ENCODE measurements at places on chromosomes 7 and 10.

DNA sequence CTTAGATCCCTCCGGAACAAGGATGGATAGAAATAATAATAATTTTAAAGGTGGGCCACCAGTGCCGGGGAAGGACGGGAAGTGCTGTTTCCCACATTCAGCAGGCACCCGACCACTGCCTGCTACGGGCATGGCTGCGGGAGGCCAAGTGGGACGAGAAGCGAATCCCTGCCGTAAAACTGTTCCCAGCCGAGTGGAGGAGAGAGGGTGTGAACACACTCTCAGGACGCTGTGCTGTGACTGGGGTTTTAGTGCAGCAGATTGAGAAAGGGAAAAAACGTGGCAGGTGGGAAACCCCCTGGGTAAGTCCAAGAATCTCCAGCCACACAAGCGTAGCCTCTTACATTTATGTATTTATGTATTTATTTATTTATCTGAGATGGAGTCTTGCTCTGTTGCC, 158.8 kb downstream of the DNAJB6 start:
- no peak for DNase-seq

DNA sequence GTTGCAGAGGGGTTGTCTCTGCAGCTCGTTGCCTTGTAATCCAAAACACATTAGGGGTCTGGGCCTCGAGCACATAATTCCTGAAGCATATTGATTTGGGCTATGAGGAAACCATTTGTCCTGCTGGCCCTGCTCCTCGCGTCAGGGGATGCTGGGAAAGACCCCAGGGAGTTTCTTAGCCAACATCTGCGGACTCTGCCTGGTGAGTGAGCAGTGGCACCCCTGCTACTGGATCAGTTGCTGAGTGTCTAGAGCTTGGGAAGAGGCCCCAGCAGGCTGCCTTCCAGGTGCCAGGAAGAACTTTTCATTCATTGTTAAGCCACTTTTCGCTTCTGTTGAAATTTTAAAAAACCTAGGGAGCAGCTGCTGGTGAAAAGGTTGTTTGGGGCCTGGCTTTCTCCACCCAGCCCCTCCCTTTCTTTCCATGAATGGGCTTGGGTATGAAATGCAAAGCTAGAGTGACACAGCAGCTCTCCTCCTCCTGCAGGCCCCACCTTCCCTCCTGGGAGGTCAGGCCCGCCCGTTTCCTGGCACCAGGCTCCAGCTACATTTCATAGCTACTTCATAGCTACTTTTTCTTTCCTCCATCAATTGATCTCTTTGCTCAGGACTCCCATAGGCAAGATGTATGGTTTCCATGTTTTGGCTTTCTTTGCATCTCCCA, 26.8 kb downstream of the TACR2 start:
- DNase-seq: no peak

DNA sequence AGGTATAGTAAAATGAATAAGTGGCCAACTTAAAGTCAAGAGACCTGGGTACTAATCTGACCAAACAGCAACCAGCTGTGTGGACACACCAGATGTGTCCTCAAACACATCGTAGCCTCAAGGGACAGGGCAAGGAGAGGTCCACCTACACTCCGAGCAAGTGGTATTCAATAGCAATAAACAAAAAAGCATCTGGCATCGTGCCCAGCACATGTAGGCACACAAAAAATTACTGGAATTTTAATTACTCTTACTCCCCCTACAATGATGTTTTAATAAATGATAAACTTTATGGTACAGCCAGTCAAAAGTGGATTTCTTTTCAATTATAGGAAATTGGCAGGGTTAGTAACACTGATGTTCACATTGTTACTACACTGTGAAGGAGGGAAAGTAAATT, 3.5 kb upstream of the RGS10 start:
- DNase-seq: no peak

GRCh38 chr7:16348251-16348650, 73.1 kb downstream of the CRPPA start:
- DNase-seq: no peak

GRCh38 chr7:120941064-120941463, 9.5 kb upstream of the ING3 start:
- no peak for DNase-seq

DNA sequence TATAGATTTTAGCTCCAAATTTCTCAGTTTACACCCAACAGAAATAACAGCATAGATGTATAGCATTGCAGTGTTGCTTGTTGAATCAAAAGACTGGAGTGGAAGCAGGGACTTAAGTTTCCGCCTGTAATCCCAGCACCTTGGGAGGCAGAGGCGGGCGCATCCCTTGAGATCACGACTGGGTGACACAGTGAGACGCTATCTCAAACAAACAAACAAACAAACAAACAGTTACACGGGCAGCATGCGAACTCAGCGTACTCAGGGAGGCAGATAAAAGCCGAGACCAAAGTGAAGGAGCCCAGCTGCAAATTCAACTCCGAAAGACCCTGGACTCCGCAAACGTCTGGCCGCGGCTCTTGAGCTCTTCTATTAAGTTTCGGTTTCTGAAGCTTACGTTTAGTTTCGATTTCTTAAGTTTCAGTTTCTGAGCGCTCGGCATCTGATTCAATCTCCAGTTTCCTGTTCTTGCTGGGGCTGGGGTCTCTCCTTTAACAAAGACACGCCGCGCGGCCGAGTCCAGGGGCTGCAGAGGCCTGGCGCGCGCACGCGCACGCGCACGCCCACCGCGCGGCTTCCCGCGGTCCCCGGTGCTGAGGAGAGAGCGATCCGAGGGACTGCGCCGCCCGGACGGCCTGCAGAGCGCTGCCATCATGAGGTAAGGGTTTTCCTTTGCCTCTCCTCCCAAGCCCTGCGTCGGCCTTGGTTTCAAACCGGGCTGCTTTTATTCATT, at the start of gene IFIT5:
IFIT5 (plus strand) TSS at position 423 of the 733 bp plus-strand sequence; CDS start at position 654, 231 bp downstream.
- no peak for DNase-seq

DNA sequence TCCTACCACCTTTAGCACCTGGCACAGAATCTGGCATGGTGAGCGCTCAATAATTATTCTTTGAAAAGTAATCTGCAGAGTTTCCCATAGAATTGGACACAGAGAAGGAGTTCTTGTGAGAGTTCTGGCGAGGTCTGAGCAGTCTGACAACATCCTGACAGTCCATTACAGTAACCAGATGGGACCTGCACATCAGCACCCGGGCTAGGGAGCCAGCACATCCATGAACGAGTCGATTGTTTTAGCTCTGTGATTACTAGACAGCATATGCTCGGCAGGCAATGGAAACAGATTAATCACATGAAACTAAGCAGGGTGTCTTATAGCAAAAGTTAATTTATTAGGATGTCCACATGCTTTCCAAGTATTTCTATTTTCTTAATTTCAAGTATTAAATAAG, 96.7 kb downstream of the SEMA3D start:
- DNase-seq: no peak

DNA sequence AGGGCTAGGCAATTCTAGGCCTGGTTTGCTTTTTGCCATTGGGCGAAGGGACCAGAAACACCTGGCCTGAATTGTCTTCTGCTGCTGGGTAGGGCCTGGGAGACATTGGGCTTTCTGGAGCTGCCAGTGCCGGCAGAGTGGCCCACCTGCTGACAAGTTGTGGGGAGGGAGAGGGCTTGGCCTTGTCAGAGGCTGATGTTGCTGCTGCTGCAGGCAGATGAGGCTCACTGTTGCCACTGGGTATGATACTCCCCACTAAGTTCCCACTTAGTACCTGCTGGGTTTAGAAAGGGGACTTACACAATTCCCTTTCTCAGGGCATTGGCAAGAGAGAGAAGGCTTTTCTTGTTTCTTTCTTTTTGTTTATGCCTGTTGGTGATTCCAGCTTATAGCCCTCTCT, 289.6 kb upstream of the NPVF start:
- no peak for DNase-seq
